ENCODE measurements at places on chromosomes 16 and 17.

DNA sequence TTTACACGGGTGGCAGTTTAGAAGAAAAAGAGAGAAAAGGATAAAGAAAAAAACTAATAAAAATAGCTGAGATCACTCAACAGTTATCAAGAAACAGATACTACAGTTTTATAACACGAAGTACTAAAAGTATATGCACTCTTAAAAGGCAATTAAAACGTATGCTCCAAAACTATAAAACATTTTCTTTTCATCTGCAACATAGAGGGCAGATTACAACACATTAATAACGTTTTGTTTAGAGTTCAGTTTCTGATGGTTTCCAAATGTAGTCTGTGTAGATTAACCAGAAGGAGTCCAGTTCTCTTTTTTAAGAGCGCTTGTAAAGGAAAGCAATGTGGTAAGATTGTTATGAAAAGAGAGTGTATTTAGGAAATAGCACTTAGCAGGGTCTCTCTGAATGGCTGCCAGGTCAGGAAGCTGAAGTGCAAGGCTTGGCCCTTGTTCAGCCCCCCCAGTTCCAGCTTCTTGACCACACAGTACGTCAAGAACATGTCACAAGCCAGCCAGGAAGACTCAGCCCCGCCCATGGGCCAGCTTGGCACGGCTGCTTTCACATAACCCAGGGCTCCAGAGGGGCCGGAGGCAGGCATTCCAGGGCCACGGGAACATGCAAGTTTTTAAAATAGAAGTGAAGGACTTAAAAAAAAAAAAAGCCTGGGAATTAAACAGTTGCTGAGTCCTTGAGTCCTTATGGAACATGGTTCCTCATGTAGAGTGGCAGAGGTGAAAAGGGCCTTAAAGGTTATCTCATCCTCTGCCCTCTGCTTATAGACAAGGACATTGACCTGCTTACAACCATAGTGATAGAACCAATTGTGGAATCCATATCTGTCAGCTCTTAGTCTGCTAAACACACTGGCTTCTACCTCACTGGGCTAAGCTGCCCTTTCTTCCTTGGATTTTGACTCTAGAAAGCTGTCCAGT is 147.4 kb upstream of the TBX2 start:
- DNase-seq, result no peak

DNA sequence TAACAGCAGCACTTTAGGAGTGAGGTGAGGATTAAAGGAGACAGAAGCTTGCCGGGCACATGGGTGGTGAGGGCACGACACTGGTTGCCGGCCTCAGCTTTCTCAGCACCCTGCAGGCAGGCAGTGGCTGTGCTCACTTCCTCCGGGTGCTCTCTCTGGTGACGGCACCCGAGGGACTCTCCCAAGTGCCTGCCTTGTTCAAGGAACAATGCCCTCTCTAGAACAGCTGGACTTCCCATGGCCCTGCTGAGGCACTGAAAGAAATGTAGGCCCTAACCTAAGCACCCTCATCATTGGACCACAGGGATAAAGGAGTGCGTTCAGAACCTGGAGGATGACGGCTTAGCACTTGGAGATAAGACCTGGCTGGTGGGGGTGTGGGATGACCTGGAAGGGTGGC is 72.7 kb downstream of the N4BP1 start:
- DNase-seq, result no peak

GRCh38 chr16:71373073-71373472 is 14.6 kb downstream of the CALB2 start:
- DNase-seq, result no peak

GRCh38 chr16:78462288-78463208 is 363.1 kb downstream of the WWOX start:
- DNase-seq, result no peak

GRCh38 chr16:55832773-55833691 is at the start of gene CES1:
Gene CES1 (minus strand): TSS chr16:55833096. CDS start chr16:55833055, 41 bp downstream.
- DNase-seq, result no peak

DNA sequence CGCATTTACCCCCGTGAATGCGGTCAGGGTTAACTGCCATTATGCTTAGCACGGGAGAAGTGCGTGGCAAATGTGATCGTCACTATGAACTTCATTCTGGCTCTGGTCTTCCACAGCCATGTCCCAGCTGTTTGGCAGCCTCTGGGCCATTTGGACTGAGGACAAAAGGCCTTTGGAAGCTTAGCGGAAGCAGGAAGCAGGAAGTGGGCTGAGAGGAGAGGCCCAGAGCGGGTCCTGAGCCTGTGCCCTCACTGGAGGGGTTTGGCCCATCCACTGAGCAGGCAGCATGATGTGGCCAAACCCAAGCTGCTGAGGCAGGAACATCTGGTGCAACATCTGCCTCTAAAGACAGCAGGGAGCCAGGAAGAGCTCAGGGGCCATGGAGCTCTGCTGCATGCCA is 345.9 kb downstream of the C16orf95 start:
- DNase-seq, result no peak

DNA sequence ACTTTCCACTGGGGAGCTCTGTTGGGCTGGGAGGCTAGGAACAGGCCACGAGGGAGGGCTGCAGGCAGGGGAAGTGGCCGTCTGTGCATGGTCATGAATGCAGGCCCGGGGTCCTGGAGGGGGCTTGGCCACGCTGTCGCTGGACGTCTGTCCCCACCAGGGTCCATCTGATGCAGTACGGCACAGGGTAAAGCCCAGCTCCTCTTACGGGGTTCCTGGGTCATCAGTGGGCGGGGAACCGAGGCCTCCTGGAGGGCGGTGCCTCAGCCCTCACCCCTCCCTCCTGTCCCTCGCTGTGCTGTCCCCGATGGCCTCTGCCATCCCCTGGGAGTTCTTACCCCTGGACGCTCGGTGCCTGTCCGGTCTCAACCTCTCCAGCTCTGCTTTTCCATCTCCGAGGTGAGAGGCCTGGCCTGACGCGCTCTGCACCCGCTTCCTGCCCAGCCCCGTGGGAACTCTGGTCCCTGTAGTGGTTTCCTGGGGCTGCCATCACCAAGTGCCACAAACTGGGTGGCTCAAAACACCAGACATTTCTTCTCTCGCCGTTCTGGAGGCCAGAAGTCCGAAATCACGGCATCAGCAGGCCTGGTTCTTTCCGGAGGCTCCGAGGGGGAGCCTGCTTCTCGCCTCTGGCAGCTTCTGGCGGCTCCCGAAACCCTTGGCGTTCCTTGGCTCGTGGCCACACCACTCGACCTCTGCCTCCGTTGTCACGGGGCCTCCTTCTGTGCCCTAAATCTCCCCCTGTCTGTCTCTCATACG is 182.8 kb downstream of the SEC14L1 start:
- no peak for DNase-seq

DNA sequence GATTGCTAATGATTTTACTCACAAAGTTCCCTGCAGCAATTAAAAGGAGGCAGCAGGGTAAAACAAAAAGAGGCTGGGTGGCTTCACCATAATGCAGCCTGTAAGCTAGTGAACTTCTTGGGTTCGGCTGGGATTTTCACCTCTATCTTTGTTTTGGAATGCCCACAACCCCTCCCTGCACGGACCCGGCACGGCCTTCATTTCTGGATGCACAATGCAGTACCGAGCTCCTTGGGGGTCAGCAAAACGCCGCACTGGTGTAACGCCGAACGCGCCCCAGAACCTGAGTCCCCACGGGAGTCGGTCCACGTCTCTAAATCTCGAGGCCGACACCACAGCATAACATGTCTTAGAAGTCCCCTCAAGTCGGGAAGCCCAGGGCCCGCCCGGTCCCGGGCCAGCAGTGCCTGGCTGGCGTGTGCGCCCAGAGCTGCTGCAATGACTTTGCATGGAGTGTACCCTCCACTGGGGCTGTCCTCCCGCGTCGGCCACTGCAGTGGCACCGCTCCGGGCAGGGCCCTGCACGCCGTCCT is 759 bp downstream of the UBE2O start:
- no peak for DNase-seq

DNA sequence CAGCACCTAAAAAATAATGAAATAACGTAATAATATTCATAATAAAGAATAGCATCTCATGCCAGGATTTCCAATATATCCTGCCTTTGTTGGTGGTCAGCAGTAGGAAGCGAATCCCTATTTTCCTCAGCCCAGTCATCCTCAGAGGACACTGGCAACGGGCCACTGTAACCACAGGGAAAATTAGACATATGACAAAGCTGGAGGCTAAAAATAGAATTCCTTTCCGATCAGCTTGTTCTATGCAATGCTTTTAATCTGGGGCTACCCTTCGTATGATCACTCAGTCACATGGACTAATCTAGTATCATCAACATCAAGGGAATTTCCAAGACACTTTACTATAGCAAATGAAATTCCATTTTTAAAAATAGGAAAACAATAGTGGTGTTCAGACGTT is 246.9 kb upstream of the KCNJ16 start:
- no peak for DNase-seq

GRCh38 chr16:85301231-85301630 is 189.0 kb upstream of the CIBAR2 start:
- no peak for DNase-seq

GRCh38 chr17:3197219-3197618 is at the start of gene OR1A2:
Gene OR1A2 (plus strand): TSS chr17:3197519. CDS start chr17:3197519, 0 bp downstream.
- no peak for DNase-seq

DNA sequence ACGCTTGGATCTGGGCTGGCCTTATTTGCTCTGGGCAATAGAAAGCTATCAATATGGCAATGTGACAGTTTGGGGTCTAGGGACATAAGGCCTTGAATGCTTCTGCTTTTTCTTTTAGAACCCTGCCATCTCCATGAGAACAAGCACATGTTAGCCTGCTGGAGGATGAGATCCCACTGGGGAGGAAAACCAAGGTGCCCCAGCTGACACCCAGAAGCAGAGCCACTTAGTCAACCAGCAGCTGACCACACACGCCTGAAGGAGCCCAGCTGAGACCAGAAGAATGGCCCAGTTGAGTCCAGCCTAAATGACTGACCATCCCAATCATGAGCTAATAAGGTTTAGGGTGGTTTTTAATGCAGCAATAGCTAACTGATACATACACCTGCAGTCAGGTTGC is 171.2 kb downstream of the AHSP start:
- no peak for DNase-seq

All from HS-5 (cell line).